PC-3 (cell line): ENCODE measurements at places on chromosomes 3 and 15. TPM values are rescaled to one million over a fixed set of nuclear protein-coding genes. Genes with fewer than 3 reads are reported as not detected.
A peak's percentile ranks its signal among the peaks of the same experiment; 100 is the strongest.

Gene CLDN11
- 32.0 and 38.0 TPM in 2 replicates for total RNA-seq

DNA sequence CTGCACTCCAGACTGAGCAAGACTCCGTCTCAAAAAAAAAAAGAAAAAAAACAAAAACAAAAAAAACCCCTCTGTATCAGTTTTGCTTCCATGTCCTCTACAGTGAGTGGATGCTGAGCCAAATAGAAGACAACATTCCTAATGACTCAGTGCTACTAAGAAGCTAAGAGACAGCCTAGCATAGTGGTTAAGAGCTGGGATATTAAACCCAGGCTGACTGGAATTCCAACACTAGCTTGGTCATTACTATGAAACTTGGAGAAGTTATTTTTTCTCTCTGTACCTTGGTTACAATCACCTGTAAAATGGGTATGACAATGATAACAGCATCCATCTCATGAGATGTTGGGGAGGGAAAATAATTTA, 60.9 kb upstream of the PYGO1 start:
- DNase-seq = peak; percentile 57

GRCh38 chr15:63041974-63042876, at the start of gene TPM1:
Gene TPM1, plus strand, starts transcription at chr15:63042747. Its CDS starts 83 bp downstream, at chr15:63042830.
- peak; percentile 49 for DNase-seq

Gene BFSP2
- total RNA-seq = not detected in 2 replicates

- DNase-seq = peak; percentile 96
Measured at GRCh38 chr3:101940521-101941317, 91.4 kb downstream of the NFKBIZ start.

GRCh38 chr3:20108869-20109268, 68.6 kb downstream of the KAT2B start:
- DNase-seq = peak; percentile 89

DNA sequence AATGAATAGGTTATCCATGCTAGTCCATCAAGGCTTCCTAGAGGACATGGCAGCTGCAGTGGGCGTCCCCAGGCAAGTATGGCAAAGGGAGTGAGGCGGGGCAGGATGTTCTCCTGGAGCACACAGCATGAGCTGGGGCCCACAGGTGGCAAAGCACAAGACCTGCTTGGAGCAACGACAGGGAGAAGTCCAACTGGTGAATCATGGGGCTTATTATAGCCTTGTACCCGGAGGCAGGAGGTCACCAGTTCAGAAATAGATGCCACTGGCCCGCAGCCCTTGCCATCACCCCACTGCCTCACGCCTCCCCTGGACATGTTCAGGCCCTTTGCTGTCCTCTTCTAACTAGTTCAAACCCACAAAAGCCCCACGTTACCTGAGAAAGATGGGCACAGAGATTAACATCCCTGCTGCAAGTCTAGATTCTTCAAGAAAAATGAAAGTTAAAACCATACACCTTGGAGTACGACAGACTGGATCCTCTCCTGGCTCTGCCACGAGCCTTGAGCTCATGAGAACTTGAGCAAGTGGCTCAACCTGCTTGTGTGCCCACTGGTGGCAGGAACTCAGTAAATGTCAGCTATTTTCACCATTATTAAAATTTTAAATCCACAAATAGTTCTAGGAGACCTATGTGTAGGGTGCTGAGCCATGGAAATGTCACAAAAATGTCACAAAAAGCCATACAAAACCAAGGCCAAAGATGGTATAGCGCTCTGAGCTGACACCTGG, 1.8 kb upstream of the SRGAP3 start:
- no peak for DNase-seq

GRCh38 chr3:177498037-177498857, 301.0 kb upstream of the TBL1XR1 start:
- peak; percentile 89 for DNase-seq

- peak; percentile 68 for DNase-seq
Measured at GRCh38 chr15:77118882-77119321, 48.0 kb upstream of the TSPAN3 start.

Gene SH3GL3
- 1.7 and 3.6 TPM in 2 replicates for total RNA-seq

- no peak for DNase-seq
Measured at GRCh38 chr3:186070996-186071395, 37.9 kb downstream of the ETV5 start.

DNA sequence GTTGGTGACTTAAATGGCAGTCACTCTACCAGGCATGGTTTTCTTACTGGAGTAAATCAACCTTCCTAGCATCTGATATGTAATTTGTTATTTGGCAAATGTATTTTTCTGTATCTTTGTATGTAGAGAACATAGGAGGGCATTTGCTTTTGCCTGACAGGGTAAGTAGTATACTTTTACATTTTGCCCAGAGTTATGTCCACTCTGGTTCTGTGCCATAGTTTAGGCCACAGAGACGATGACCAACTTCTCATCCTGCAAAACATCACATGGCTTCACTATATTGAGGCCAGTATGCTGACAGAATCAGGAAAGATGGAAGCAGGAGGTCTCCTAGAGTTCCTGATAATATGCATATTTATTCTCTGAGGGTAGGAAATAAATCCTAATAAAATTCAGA, 23.1 kb upstream of the ULK4 start:
- DNase-seq = no peak

DNA sequence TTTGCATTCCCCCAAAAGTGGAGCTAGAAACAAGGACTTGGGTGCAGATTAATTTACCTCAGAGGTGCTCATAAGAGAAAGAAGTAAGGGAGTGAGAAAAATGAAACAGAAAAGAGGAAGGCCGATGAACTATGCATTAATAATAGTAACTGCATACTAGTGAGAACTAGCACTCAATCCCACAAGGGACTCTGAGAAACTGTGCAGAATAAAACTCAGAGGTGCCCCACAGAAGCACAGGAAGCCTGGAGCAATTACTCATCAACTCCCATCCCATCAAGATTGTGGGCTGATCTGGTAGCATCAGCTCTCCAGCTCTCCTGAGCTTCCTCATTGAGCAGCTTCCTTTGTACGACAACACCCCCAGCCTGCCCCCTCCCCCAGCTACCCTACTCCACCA, 50.8 kb downstream of the CLDN18 start:
- no peak for DNase-seq

GRCh38 chr3:133376810-133377209, 23.0 kb upstream of the BFSP2 start:
- DNase-seq = no peak

Gene NOX5
- 237 and 339 TPM in 2 replicates for total RNA-seq

DNA sequence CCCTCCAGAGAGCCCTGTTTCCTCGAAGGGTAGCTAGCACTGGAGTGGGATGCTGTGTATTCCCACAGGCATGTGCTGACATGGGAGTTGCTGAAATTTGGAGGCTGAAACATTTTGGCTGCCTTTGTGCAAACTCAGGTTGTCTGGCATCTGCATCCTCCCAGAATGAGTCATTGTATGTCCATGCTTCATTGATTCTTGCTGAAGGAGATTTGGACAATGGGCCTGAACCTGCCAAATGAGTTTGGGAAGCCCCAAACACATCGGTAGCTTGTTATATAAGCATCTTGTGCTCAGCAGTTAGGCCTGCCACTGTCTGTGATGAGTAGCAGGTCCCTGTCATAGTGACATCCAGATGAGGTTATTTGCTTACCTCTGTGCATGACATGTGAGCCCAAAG, 160.0 kb downstream of the IL5RA start:
- DNase-seq = no peak

- no peak for DNase-seq
Measured at GRCh38 chr3:56751056-56751707, 50.6 kb downstream of the ARHGEF3 start.

Gene KAT2B
- total RNA-seq = 10.9 and 11.9 TPM in 2 replicates

GRCh38 chr3:148861277-148861869, 3.7 kb upstream of the CPA3 start:
- peak; percentile 72 for DNase-seq

DNA sequence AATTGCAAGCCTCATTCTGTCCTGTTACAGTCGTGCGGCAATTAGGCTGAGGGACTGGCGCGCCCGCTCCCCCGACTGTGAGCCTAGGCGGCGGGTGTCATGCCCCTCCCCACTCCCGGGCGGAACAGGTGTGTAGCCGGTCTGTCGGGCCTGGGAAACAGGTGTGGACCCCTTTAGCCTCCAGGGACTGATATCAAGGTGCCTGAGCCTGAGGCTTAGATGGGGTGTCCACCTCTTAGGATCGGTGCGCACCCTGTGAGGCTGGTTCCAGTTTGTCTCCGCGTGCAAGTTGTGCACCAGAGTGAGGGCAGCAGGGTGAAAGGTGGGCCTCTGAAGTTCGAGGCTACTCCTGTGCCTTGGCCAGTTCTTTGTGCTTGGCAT, 686 bp downstream of the VPS8 start:
- no peak for DNase-seq

Gene DNAH12
- 0.07 TPM in 1 of 2 replicates, not detected in the other for total RNA-seq

DNA sequence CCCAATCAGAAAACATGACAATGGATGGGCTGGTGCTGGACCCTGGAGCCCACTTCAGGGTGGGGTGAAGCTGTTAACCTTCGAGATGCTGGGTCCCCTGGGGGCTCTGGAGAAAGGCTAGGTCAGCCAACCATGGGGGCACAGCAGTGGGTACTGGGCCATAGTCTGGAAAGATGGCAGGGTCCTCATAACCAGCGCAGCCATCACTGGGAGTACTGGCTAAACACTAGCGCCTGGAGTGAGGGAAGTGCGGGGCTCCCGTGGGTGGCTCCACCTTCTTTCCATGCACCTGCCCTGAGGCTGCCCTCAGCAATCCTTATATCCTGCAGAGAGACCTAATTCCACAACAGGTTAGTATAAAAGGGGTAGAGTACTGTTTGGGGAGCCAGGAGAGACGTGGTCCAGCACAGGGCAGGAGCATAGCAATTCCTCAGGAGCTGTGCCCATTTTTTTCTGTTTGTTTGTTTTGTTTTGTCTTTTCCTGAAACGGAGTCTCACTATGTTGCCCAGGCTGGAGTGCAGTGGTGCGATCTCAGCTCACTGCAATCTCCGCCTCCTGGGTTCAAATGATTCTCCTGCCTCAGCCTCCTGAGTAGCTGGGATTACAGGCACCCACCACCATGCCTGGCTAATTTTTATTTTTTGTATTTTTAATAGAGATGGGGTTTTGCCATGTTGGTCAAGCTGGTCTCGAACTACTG, 122.6 kb upstream of the MEF2A start:
- no peak for DNase-seq

DNA sequence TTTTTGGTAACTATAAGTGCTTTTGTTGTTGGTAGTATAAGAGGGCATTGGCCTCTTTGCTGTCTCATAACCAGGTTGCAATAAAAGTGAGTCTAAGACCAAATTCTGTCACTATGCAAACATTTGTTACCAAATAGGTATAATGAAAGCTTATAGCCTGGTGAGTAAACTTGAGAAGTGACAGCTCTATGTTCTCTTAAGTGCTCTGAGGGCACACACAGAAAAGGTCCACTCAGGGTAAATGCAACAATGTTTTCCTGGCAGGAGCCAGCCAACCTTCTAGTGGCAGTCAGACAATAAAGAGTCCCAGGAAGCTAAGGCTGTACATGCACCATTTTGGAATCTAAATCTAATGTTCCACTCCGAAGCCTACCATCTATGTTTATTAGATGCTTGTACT, 262.1 kb upstream of the TGFBR2 start:
- peak; percentile 96 for DNase-seq

DNA sequence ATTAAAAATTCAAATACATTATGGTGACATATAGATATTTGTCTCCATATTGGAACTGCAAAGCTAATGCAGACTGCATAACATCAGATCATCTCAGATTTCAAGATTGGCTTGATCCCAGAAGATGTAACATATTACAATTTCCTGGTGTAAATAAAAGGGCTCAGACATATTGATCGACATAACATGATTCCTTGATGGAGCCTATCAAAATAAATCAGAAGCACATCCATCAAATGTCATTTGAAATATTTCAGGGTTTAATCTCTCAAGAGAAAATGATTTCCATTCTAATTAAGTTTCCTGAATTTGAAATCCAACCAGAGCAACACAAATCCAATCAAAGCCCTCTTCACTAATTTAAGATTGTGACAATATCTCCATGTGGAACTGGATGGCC, 75.1 kb upstream of the UNC13C start:
- no peak for DNase-seq

DNA sequence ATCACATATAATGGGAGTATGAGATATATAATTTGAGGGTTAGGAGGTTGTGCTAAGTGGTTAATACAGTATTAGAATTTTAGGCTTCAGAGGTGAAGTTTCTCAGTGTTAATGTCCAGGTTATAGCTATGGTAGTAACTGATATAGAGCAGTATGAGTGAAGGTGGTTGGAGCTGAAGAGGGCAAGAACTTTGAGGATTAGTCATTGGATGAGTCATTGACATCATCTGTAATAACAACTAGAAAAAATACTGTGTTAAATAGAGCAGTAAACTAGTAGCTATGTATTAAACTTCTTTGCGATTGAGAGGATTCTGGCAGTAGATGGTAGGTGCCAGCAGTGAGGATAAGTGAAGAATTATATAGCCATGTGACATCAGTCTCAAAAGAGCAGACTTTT, 47.5 kb upstream of the EIF3J start:
- peak; percentile 87 for DNase-seq

GRCh38 chr3:188021041-188021440, 132.9 kb upstream of the LPP start:
- no peak for DNase-seq

GRCh38 chr15:52308446-52309153, 13.0 kb upstream of the MYO5C start:
- no peak for DNase-seq

- peak; percentile 7 for DNase-seq
Measured at GRCh38 chr15:96593735-96594134, 263.2 kb downstream of the NR2F2 start.

GRCh38 chr3:180548050-180548449, 53.9 kb upstream of the TTC14 start:
- DNase-seq = peak; percentile 41

GRCh38 chr3:39350714-39351113, 21.2 kb downstream of the CCR8 start:
- DNase-seq = no peak

GRCh38 chr3:161875483-161875882, 378.9 kb downstream of the OTOL1 start:
- no peak for DNase-seq

GRCh38 chr3:18789734-18790133, 358.6 kb upstream of the KCNH8 start:
- DNase-seq = no peak

DNA sequence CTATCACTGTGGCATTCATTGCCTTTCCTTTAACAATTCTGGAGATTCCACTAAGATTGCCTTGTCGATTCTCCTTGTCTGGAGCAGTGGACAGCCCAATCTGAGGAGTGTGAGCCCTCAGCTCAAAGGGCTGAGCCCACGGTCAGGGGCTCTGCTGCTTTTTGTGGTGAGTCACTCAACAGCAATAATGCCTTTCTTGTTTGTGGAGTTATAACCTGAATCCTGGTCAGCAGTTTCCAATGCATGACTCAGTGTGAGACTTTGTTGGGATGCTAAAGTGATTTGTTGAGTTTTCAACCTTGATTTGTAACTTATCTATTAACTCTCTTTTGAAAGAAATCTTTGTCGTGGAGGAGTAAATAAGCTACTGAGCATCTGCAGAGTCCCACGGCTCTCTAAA, 183.5 kb downstream of the TJP1 start:
- DNase-seq = peak; percentile 68

Gene FYTTD1
- total RNA-seq = 54.6 and 85.4 TPM in 2 replicates

DNA sequence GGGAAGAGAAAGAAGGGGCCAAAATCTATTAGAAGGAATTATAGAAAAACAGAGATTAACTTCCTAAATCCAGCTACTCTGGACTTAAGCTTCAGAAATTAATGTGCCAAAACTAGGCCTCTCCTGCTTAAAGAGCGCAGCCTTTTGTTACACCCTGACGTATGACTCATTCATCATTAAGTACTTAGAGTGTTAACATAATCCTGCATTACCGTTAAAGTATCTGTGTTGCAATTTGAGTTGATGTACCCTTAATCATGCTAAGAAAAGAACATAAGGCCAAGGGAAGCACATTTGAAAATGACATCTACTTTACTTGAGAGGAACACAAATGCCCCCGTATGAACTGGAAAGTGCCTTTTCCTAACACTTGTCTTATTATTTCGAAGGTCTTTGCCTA, 7.9 kb downstream of the HTR3D start:
- DNase-seq = no peak
